ENCODE measurements at places on chromosomes 16 and 17.

- DNase-seq: no peak
These were observed 601.5 kb upstream of the SOX9 start for GRCh38 chr17:71519285-71519684.

GRCh38 chr17:80652756-80653330 lies 108.2 kb downstream of the RPTOR start:
- DNase-seq: no peak

GRCh38 chr17:29216856-29217255 lies 29.8 kb upstream of the CRYBA1 start:
- no peak for DNase-seq

DNA sequence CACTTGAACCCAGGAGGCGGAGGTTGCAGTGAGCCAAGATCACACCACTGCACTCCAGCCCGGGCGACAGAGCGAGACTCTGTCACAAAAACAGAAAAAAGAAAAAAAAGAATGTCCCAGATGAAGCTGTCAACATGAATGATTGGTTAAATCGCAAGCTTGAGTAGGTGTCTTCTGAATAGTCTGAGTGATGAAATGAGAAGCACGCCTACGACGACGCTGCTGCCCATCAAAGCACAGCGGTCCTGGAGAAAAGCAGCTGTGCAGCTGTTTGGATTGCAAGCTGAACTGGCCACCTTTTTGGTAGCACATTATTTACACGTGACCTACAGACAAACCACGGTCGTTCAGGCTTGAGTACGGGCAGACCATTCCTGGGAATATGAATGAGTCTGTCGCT lies 12.5 kb downstream of the ADCY9 start:
- no peak for DNase-seq

DNA sequence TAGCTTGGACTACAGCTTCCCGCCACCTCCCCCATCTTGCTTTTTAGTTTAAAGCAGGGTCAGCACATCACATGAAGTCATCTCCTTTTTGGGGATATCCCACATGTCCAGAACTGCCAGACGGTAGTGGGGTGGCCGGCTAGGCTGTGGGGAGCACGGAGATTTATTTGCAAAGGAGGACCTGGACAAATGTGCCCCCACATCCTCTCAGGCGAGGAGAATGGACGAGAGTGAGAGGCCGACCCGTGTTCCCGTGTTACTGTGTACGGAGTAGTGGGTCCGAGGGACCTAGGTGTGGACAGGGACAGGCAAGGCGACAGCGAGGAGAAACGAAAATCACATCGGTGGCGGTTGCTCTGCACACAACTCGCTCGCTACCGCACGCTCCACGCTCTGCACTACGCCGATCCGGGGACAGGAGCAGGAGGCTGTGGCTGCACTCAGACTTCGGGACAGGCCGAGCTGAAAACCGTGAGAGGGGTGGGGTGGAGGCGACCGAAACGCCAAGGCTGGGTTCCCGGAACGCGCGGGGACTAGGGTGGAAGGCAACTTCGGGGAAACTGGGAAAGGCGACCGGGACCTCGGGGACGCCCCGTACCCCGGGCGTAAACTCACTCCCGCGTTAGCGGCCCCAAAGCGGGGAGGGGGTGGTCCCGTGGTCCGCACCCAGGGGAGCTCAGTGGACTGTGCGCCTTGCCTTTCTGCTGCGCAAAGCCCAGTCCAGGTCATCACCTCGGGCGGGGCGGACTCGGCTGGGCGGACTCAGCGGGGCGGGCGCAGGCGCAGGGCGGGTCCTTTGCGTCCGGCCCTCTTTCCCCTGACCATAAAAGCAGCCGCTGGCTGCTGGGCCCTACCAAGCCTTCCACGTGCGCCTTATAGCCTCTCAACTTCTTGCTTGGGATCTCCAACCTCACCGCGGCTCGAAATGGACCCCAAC lies at the start of gene MT1A:
Gene MT1A (plus strand): TSS at position 853 of the 937 bp plus-strand sequence. CDS start 73 bp downstream, at position 926.
- DNase-seq: no peak

DNA sequence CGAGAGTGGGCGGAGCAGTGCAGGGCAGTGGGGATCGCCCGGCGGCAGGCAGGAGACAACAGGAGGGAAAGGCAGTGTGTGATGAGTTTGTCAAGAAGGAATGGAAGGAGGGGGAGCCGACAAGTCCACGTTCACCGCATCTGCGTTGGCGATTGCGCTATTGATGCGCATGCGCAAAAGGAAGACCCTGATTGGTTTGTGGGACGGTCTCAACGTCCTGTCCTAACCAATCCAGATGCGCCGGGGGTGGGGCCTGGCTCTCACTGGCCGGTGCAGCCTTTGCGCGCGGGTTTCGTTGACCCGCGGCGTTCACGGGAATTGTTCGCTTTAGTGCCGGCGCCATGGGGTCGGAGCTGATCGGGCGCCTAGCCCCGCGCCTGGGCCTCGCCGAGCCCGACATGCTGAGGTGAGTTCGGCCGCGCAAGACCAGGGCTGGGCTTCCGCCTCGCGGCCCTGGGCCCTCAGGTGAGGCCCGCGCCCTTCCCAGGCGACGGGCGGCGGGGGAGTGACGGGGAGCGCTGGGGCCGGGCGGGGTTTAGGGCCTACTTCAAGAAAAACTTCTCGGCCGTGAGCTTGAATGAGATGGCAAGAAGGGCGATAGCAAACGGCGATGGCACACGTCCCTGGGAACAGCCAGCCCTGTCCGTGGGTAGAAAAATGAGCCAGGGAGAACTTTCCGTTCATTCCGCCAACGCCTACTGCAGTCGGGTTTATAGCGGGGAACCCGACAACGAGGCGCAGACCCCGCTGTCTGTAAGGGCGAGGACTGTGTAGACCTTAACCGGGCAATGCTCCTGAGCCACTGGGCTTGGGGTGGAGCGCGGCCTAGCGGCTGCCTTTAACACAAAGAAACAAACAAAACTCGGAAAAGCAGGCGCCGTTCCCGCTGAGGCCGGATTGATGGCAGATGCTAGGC lies at the start of gene ORC6:
Gene ORC6 (plus strand): TSS at position 295 of the 916 bp plus-strand sequence. CDS start 47 bp downstream, at position 342.
- peak; percentile 76 for DNase-seq

DNA sequence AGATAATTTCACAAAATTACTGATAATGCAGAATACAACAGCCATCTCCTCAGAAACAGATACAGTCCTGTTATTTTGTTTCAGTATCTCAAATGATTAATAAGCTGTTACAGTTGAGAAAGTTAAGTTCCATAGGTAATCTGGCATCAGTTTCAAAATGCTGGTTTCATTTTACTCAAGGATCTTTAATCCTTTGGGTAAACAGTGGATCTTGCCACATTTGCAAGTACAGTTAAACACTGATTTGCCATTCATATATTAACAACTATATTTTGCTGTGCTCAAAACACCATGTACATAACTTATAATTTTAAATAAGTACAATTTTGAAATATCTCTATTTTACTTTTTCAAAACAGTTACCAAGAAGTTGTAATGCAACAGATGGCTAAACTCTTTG lies 31.2 kb downstream of the RPGRIP1L start:
- DNase-seq: no peak
